ENCODE measurements at places on chromosomes 1 and 21. TPM values are rescaled to one million over a fixed set of nuclear protein-coding genes. Genes with fewer than 3 reads are reported as not detected.
A peak's percentile ranks its signal among the peaks of the same experiment; 100 is the strongest.

- DNase-seq = no peak
These were observed 11.6 kb upstream of the CD247 start for GRCh38 chr1:167529829-167530474.

DNA sequence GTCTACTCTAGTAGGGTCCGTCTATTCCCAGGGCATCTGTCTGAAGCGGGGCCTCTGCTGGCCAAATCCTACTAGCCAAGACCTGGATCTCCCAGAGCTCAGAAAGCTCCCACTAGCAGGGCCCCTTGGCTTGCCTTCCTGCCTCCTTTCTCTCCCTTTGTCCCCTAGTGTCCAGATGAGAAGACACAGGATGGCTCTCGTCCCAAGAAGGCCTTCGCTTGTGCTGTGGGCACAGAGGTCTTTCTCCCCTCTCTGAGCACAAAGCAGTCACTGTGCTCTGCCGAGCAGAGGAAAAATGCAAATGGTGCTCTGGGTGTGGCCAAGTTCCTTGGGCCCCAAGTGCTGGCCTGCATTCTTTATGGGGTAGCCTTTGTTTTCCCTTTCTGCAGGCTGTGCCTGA, 13.0 kb upstream of the GPR137B start:
- DNase-seq = no peak

Gene BEND5
- 0.22 TPM for polyA plus RNA-seq

GRCh38 chr1:112445596-112445995, 49.6 kb downstream of the CTTNBP2NL start:
- no peak for DNase-seq

- peak; percentile 45 for DNase-seq
These were observed 15.8 kb downstream of the ODF2L start for GRCh38 chr1:86380257-86380861.

GRCh38 chr1:46446646-46447498, 42.8 kb upstream of the DMBX1 start:
- DNase-seq = no peak

Gene GJA9
- 0.22 TPM for polyA plus RNA-seq

Gene PIGK
- polyA plus RNA-seq = 27.4 TPM

DNA sequence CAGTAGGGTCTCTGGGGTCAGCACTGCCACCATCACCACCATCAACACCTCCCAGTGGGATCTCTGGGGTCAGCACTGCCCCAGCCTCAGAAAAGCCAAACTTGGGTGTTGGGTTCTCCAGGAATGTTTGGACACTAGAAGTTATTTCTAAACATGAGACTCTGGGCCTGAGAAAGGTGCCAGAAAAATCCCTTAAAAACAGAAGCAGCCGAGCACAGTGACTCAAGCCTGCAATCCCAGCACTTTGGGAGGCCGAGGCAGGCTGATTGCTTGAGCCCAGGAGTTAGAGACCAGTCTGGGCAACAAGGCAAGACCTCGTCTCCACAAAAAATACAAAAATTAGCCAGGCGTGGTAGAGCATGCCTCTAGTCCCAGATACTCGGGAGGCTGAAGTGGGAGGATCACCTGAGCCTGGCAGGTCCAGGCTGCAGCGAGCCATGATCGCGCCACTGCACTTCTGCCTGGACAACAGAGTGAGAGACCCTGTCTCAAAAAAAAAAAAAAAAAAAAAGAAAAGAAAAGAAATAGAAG, 470 bp downstream of the PTAFR start:
- no peak for DNase-seq
